ENCODE measurements at places on chromosomes 16 and 17.

- DNase-seq: no peak
Measured at GRCh38 chr17:20066253-20066652, 57.1 kb downstream of the SPECC1 start.

GRCh38 chr17:72850410-72851118, 241.9 kb downstream of the SLC39A11 start:
- DNase-seq: no peak

- DNase-seq: no peak
Measured at GRCh38 chr16:3655396-3656159, 1.1 kb downstream of the DNASE1 start.

DNA sequence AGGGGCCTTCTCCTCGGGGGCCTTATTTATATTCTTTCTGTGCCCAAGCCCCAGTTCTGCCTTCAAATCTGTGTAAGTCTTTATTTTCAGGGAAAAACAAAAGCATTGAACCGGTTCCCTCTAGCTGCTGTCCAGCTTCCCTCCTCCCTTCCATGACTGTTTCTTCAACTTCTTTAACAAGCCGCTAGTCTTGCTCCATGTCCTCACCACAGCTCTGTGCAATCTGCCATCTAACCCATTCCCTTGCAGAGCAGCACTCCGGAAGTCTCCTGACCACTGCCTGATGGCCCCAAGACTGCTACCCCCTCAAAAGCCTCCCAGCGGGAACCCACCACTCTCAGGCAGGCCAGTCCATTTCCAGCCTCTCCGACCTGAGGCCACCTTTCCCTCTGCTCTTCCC, 16.9 kb downstream of the EMC8 start:
- no peak for DNase-seq

DNA sequence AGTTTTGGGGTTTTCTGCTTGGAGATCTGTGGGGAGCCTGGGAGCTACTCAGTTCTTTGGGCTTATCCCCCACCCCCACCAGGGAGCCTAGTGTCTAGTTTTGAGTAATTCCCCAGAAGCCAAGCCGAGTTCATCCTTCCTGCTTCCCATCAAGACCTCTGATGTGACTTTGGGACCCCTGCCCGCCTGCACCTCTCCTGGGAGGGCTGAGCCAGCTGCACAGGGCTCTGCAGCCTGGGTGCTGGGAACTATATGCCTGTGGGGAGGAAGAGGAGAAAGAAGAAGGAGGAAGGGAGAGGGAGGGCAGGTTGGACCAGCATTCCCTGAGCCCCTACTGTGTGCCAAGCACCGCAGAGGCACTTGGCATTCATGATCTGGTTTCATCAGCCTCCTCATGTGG, 178.9 kb downstream of the TMEM132E start:
- DNase-seq: no peak

GRCh38 chr17:59139939-59140338, 15.0 kb downstream of the SKA2 start:
- DNase-seq: no peak

GRCh38 chr17:76370261-76370993, 14.0 kb upstream of the SPHK1 start:
- DNase-seq: no peak

GRCh38 chr17:34314279-34314678, 5.0 kb upstream of the CCL8 start:
- DNase-seq: no peak

DNA sequence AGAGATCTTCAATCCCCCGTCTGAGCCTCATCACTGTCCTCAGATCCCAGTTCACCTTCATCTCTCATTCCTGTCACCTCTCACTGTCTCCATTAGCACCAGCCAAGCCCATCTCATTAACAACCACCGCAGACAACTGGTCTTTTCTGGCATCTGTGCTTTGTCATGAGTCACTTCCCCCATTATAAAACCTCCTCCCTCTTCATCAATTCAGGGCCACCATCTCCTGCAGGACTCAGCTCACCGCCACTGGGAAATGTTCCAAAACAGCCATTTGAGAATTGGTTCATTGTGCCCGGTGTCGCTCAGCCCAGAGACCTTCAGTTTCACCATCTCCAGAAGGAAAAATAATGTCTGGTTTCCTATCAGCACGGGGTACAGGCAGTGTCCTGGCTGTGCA, 56.9 kb upstream of the TEKT3 start:
- no peak for DNase-seq

- DNase-seq: no peak
Measured at GRCh38 chr17:49703557-49704277, 4.0 kb downstream of the SLC35B1 start.

DNA sequence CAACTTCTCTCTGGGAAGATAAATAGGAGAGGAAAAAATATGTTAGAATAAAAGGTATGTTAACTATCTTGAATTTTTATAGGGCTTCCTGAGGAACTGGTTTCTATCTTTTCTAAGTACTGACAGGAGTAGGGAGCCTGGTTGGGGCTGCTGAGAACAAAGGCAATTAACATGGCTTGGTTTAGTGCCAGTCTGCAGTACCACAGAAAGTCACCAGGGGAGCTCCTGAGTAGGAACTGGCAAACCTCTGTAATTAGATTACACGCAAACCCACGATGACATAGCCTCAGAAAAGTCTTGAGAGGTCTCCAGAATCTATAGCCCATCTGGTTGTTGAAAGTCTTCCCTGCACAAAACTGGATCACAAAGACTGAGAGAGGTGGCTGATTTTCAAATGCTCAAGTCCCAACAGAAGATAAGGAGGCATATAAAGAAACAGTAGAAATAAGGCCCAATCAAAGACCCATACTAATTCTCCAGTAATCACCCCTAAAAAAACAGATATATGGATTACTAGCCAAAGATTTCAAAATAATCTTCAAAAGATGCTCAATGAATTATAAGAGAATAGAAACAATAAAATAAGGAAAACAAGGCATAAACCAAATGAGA, 11.7 kb upstream of the CNTNAP4 start:
- DNase-seq: no peak

DNA sequence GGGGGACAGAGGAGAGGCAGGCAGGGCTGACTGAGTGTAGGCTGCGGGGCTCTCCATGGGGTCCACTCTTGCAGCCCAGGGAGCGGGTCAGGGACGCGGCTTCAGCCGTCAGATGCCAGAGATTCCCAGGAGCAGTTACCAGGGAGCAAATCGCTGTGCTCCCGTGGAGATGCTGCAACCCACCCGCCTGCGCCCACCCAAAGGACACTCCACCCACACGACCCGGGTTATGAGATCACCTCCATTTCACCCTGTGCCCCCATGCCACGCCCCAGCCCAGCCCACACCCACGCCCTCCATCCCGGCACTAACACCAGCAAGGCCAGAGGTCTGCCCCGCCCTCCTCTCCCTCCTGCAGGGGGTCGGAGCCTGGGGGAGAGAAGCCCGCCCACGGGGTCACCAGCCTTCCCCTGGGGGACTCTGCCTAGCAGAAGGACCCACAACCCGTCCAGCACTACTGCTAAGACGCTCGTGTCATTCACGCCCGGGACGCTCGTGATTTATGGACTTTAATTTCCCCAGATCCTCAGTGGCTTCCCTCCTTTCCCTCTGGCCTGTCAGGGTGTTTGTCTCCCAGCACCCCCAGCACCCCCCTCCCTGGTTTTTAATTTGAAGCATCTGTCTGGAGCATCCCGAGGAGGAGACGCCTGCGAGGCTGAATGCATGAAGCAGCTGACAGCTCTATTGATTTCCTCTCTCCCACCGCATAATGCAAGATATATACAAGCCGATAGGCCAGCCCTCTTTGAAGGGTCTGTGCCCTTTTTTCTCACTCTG, 6.7 kb upstream of the RPL38 start:
- DNase-seq: no peak

DNA sequence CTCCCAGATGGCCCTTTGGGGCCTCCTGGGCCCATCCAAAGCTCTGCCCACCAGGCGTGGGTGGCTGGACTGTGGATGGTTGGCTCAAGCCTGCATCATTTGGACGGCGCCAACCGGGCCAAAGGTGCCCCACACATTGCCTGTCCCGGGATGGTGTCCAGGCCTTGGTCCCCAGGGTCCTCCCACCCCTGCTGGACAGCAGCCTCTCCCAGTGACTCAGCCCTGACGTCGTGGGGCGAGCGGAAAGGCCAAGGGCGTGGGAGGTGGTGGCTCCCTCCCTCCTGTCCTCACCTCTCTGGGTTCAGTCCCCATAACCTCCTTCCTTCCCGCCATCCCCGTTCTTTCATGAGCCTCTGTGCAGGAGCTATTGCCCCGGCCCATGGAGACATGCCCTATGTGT, 42.1 kb upstream of the DLX4 start:
- DNase-seq: no peak

DNA sequence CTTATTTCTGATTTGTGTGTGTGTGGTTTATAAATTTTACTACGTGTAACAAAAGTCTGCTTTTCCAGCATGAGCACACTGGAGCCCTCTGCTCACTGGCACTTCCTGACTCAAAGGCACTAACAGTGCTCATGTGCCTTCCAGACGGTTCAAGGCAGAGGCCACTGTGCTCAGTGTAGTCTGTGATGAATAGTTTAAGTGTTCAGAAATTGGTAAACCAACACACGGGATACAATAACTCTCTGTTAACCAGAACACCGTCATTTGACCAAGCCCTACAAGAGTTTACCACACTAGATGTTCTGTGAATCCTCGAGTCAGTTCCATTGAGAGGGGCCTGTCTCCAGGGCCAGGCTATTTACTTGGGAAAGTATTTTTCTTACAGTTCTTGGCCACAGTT, 191.9 kb downstream of the MRTFB start:
- no peak for DNase-seq

DNA sequence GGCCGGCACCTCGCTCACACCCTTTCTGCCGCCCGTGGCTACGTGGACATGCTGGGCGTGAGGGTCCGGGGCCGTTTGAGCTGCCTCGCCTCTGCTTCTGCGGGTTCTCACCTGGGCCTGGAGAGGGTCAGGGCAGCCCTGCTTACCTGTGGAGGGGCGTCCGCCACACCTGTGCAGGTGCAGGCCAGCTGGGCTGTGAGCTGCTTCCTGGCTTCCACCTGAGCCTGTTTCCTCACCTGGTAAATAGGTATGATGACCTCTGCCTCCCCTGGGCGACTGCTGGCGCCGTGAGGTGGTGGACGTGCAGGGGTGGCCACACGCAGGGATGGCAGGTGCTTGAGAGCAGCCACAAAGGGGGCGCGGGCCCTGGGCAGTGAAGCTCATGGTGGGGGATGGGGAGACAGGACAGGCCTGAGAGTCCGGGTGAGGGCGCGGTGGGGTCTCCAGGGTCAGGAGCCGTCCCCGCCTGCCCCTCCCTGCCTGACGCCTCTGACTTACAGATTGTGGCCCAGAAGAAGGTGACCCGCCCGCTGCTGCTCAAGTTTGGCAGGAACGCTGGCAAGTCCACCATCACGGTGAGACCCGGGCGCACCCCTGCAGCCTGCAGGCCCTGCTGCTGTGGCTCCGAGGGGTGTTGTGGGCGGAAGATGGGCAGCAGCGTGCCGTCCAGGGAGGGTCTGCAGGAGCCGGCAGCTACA, 7.8 kb downstream of the CPNE7 start:
- DNase-seq: no peak

- DNase-seq: no peak
Measured at GRCh38 chr17:68835071-68835470, 120.1 kb downstream of the ABCA8 start.

DNA sequence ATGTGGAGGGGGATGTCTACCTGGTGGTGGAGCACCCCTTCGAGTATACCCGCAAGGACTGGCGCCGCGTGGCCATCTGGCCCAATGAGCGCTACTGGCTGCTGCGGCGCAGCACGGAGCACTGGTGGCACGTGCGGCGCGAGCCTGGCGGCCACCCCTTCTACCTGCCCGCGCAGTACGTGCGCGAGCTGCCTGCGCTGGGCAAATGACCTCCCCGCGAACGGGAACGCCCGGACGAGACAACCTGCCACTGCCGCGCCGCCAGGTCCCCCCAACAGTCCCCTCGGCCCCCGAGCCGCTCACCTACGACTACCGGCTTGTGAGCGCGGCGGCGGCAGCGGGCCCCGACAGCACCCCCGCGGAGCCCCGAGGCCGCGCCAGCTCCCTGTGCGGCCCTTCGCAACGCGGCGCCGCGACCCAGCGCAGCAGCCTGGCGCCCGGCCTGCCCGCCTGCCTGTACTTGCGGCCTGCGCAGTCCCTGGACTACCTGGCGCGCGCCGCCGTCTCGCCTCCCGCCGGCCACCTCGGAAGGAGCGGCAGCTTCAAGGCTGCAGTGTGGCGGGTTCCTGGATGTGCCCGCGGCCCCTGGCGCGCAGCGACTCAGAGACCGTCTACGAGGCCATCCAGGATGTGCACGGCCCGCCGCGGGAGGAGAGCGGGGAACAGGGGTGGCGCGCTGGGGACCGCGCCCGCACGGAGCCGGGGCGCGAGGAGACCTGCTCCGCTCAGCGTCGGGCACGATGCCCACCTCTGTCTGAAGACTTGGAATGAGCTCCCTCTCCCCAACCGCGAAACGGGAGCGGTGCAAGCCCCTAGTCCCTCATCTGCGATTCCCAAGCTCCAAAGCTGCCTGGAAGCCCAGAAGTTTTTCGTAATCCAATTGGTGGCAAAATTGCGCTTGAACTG, 48.7 kb upstream of the AMZ2 start:
- no peak for DNase-seq

DNA sequence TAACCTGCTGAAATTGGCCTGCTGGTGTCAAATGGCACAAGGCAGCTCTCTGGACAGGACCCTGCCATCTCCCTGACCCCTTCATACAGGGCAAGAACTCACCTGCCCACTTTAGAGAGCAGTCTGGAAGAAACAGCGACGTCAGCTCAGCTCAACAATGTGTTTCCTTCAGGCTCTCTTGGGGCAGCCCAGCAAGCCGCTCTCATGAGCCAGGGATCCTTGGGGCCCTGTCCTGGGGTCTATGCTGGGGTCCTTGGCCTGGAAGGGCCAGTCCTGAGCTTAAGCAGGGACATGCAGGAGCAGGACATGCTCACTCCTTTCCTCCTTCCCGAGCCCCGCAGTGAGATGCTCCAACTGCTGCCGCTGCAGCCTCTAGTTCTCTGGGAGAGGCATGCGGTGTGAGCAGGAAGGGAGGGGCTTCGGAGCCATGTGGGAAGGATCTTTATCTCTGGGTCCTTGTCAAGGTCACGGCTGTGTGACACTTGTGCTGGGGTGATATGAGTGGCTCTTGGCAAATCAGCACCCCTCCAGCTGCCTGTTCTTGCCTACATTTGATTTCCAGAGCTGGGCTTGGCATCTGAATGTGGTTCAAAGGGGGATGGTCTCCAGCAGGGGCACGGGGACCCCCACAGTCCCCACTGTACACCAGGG, 3.4 kb downstream of the C1QTNF1 start:
- DNase-seq: no peak

- no peak for DNase-seq
Measured at GRCh38 chr16:19289811-19290485, 4.4 kb downstream of the CLEC19A start.

DNA sequence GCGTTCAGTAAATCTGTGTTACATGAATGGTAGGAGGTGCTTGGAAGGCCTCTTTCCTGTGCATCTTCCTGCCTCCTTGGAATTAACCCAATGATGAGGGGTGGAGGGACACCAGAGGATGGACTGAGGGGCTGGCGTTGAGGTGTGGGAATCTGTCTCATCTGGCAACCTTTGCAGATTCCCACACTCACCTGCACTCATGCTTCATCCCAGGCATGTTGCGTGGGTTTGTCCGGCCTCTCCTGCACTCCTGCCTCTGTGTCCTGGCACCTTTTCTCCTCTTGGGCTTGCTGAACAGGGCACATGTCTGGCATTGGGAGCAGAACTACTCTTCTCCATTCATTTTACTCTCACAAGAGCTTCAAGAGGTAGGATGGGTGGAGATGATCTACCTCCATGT, 3.1 kb upstream of the IGFBP4 start:
- DNase-seq: no peak

- no peak for DNase-seq
Measured at GRCh38 chr17:42653179-42654124, 5.6 kb upstream of the TUBG2 start.

GRCh38 chr17:16351831-16352230, 1.4 kb downstream of the CENPV start:
- DNase-seq: no peak

GRCh38 chr17:40191237-40192208, 14.3 kb downstream of the RAPGEFL1 start:
- DNase-seq: no peak
